ENCODE measurements at places on chromosomes 12 and 14.

DNA sequence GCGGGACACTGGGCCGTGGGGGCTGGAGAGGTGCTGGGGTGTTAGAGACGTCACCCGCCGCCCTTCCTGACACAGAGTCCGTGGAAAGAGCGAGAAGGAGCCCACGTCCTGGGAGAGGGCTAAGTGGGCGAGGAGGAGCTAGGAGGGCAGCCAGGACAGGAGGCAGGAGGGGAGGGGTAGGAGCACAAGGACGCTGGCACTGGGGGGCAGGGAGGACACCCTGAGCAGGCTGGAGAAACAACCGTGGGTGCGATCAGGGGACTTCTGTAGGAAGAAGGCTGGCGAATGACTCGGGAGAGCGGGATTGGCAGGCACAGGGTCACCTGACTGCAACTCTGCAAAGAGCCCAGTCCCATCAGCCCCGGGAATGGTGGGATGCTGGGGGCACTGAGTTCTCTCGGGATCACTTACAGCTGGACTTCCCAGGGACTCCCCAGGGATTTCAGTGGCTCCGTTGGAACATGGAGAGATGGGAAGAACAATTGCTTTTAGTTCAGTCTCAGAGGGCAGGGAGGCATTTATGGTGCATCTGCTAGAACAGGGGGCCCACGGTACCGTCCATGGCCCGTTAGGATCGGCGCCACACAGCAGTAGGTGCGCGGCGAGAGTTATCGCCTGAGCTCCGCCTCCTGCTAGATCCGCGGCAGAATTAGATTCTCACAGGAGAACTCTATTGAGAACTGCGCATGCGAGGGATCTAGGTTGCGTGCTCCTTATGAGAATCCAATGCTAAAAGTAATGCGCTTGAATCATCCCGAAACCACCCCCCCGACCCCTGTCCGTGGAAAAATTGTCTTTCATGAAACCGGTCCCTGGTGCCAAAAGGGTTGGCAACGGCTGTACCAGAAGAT lies 24.3 kb downstream of the UBR7 start:
- H3K27me3 ChIP-seq, result no peaks in the 10 kb centered on the region
- no peak for DNase-seq
- no peaks in the 10 kb centered on the region for H3K4me1 ChIP-seq
- H3K27ac ChIP-seq, result no peak overlapping the region
- no peaks in the 10 kb centered on the region for H3K36me3 ChIP-seq

DNA sequence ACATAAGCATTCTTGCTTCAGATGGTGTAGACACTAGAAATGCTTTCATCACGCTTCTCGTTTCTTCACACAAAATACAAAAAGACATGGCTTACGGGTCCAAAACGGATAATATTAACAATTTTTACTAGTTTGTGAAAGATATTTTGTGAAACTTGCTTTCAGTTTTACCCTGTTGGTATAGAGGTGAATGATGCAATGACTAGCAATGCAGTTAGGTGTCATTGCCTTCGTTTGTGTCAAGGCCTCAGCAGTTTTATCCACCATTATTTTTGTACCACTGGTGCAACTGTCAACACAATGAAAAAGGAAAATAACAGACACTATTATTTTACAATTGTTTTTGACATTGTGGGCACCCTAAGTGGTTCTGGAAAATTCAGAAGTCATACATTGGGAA lies 323.0 kb downstream of the FLRT2 start:
- no peak for DNase-seq
- H3K27me3 ChIP-seq, result no peaks in the 10 kb centered on the region
- no peaks in the 10 kb centered on the region for H3K4me1 ChIP-seq
- no peak overlapping the region for H3K4me3 ChIP-seq

- H3K36me3 ChIP-seq, result no peaks in the 10 kb centered on the region
- no peak for DNase-seq
- H3K27me3 ChIP-seq, result no peaks in the 10 kb centered on the region
- no peak overlapping the region for H3K27ac ChIP-seq
- no peak overlapping the region for H3K4me3 ChIP-seq
Observed at GRCh38 chr12:92064422-92064821, 81.2 kb downstream of the BTG1 start.

DNA sequence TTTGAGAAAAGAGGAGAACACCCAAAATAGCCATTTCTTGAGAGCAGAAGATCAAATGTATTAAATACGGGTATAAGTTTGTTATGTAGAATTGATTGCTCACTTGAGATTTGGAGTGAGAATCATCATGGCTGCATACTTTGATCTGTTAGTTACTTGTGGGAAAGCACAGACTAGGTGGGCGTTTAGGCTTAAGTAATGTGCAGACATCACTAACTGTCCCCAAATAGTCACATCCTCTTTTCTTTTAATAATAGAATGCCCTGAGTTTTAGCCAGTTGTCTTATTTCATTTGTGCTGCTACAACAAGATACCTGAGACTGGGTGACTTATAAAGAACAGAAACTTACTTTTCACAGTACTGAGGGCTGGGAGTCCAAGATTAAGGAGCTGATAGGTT lies 14.3 kb upstream of the GTF2A1 start:
- DNase-seq, result no peak
- no peak overlapping the region for H3K27ac ChIP-seq
- no peaks in the 10 kb centered on the region for H3K36me3 ChIP-seq
- H3K4me3 ChIP-seq, result no peak overlapping the region

GRCh38 chr12:69117566-69118266 lies 121.7 kb upstream of the CPSF6 start:
- H3K4me1 ChIP-seq, result no peaks in the 10 kb centered on the region
- H3K27me3 ChIP-seq, result no peaks in the 10 kb centered on the region
- no peak overlapping the region for H3K4me3 ChIP-seq
- H3K27ac ChIP-seq, result no peak overlapping the region
- no peak for DNase-seq
- no peaks in the 10 kb centered on the region for H3K36me3 ChIP-seq

DNA sequence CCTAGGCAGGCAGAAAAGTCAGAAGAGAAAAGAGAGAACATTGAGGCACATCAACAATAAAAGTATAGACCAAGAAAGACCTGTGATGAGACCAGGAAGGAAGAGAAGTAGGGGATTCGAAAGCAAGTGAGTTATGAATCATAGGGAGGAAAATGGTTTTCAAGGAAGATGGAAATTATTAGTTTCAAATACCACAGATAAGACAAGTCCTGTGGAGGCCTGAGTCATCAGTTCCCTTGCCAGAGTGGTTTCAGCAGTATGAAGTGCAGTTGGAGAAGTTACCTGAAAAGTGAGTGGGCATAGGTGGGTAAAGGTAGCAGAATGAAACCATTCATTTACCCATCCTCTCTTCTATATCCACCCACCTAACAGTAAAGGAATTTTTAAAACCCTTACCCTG lies 25.2 kb upstream of the TSPAN8 start:
- no peak overlapping the region for H3K27ac ChIP-seq
- no peaks in the 10 kb centered on the region for H3K36me3 ChIP-seq
- DNase-seq, result no peak

GRCh38 chr12:28780096-28780495 lies 369.0 kb upstream of the FAR2 start:
- peaks cover 22% of the 10 kb centered on the region for H3K4me1 ChIP-seq
- no peaks in the 10 kb centered on the region for H3K36me3 ChIP-seq
- no peaks in the 10 kb centered on the region for H3K27me3 ChIP-seq

- H3K27me3 ChIP-seq, result no peaks in the 10 kb centered on the region
- no peak for DNase-seq
- no peak overlapping the region for H3K27ac ChIP-seq
- no peak overlapping the region for H3K4me3 ChIP-seq
Observed at GRCh38 chr12:126067626-126068329, 1002.5 kb downstream of the AACS start.

- H3K36me3 ChIP-seq, result no peaks in the 10 kb centered on the region
- no peaks in the 10 kb centered on the region for H3K27me3 ChIP-seq
- DNase-seq, result no peak
- H3K4me1 ChIP-seq, result no peaks in the 10 kb centered on the region
- no peak overlapping the region for H3K27ac ChIP-seq
Observed at GRCh38 chr14:94122438-94122837, 7.0 kb downstream of the IFI27L2 start.

- no peaks in the 10 kb centered on the region for H3K36me3 ChIP-seq
- no peaks in the 10 kb centered on the region for H3K27me3 ChIP-seq
- DNase-seq, result no peak
- H3K4me3 ChIP-seq, result no peak overlapping the region
Observed at GRCh38 chr14:100333311-100333710, 10.2 kb downstream of the SLC25A47 start.

GRCh38 chr12:1855241-1855640 lies 34.9 kb downstream of the LRTM2 start:
- no peaks in the 10 kb centered on the region for H3K36me3 ChIP-seq
- DNase-seq, result peak; percentile 50
- H3K27me3 ChIP-seq, result no peaks in the 10 kb centered on the region
- H3K4me1 ChIP-seq, result peaks cover 11% of the 10 kb centered on the region
- no peak overlapping the region for H3K4me3 ChIP-seq
- no peak overlapping the region for H3K27ac ChIP-seq

DNA sequence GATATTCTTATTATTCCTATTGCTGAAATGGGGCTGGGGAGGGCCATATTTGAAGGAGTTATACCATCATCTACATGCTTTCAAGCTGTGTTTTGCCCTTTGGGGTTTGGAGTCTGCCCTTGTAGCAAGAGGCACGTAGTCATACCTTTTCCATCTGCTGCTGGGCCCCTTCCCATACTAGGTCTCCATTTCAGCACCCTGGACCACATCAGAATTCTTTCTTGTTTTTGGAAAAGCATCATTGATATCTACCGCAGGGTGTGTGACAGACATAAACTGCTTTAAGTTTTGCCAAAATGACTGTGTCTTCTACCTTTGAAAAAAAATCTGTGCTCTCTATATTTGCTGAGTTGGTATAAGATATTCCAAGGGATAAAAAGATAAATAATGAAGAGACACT lies 12.3 kb upstream of the DUSP6 start:
- no peak for DNase-seq
- H3K4me1 ChIP-seq, result no peaks in the 10 kb centered on the region
- no peaks in the 10 kb centered on the region for H3K36me3 ChIP-seq
- no peak overlapping the region for H3K4me3 ChIP-seq

- no peak overlapping the region for H3K4me3 ChIP-seq
- no peaks in the 10 kb centered on the region for H3K4me1 ChIP-seq
- peaks cover 32% of the 10 kb centered on the region for H3K27me3 ChIP-seq
- H3K27ac ChIP-seq, result no peak overlapping the region
- H3K36me3 ChIP-seq, result no peaks in the 10 kb centered on the region
- peak; percentile 47 for DNase-seq
Observed at GRCh38 chr12:114668151-114668885, 15.7 kb downstream of the TBX3 start.

- H3K36me3 ChIP-seq, result 0 out of 2 replicates have a peak, but pooled peaks cover 5% of the 10 kb centered on the region
- no peaks in the 10 kb centered on the region for H3K4me1 ChIP-seq
- no peak overlapping the region for H3K27ac ChIP-seq
- no peaks in the 10 kb centered on the region for H3K27me3 ChIP-seq
- no peak overlapping the region for H3K4me3 ChIP-seq
Observed at GRCh38 chr12:70351076-70351475, 15.0 kb upstream of the KCNMB4 start.

DNA sequence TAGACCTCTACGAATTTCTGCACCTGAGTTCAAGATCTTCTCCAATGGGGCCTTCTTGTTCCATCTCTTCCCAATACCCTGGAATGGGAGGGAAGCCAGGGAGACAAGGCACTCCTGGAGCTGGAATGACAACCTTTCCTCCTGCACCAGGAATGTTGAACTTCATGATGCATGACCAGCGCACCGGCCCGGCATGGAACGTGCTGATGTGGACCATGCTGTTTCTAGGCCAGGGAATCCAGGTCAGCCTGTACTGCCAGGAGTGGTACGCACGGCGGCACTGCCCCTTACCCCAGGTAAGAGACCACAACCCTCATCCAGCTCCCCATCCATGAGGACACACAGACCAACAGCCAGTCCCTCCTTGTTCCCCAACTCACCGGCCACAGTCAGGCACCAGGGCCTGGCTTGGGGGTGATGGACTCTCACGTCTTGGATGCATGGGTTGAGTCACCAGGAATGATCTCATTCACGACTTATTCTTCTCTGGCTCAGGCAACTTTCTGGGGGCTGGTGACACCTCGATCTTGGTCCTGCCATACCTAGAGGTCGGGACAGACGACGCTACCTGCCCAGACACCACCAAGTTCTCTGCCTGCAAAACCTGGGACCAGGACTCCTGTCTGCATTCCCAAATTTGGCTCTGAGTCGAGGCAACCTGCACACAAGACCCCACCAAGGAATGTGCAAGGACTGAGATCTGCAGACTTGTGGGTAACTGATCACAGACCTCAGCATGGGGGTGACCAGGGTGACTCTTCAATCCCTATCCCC lies 20.5 kb downstream of the SOAT2 start:
- H3K27me3 ChIP-seq, result no peaks in the 10 kb centered on the region
- DNase-seq, result no peak

DNA sequence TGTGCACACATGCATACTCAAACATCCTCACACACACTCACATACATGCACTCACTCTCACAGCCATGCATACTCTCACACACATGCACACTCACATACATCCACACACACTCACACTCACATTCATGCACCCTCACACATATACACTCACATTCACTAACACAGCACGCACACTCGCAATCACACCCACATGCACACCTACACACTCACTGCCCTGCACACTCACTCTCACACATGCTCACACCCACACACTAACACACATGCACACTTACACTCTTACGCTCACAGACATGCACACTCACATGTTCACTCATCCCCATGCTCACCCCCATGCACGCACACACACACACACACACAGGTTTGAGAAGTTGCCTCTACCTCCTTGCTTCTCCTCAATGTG lies 63.2 kb upstream of the SFSWAP start:
- H3K4me1 ChIP-seq, result no peaks in the 10 kb centered on the region
- no peak overlapping the region for H3K27ac ChIP-seq
- H3K27me3 ChIP-seq, result no peaks in the 10 kb centered on the region
- no peaks in the 10 kb centered on the region for H3K36me3 ChIP-seq

DNA sequence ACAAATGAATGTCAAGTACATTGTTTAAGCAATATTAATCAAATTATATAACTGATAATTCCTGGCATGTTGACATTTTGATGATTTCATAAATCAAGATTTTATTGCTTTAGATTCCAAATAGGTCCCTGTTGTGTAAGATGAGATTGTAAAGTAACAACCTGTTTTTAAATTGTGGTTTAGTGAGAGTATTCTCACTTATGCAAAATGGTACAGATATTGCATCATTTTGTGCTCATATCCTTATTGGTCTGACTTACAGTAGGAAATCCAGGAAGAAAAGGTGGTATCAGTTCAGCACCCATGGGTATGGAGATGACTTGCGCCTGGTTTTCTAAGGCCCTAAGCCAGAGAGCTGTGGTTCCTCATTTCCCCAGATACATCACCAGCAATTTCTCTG lies 165.5 kb downstream of the KIF21A start:
- no peak overlapping the region for H3K27ac ChIP-seq

- no peaks in the 10 kb centered on the region for H3K27me3 ChIP-seq
- no peak overlapping the region for H3K27ac ChIP-seq
- H3K4me3 ChIP-seq, result no peak overlapping the region
- no peaks in the 10 kb centered on the region for H3K36me3 ChIP-seq
- H3K4me1 ChIP-seq, result no peaks in the 10 kb centered on the region
Observed at GRCh38 chr14:84874436-84874835, 655.5 kb upstream of the FLRT2 start.

DNA sequence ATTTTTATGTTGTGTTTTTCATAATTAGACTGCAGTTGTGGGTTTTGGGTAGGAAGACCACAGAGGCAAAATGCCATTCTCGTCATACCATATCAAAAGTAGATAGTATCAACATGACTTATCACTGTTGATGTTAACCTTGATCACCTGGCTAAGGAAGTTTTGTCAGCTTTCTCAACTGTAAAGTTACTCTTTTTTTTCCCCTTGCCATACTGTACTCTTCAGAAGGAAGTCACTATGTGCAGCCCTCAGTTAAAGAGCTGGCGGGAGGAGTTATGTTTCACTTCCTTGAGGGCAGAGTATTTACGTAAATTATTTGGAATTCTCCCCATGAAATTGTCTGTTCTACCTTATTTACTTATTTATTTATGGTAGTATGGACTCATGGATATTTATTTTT lies 78.7 kb downstream of the PRORP start:
- no peaks in the 10 kb centered on the region for H3K4me1 ChIP-seq
- no peak for DNase-seq
- no peak overlapping the region for H3K27ac ChIP-seq
- H3K36me3 ChIP-seq, result no peaks in the 10 kb centered on the region
